ENCODE measurements at places on chromosomes 3 and 15.

- DNase-seq = no peak
These were observed 124.4 kb downstream of the ANO10 start for GRCh38 chr3:43497422-43497821.

- no peak for DNase-seq
These were observed 38.5 kb upstream of the TNFAIP8L3 start for GRCh38 chr15:51133140-51133765.

DNA sequence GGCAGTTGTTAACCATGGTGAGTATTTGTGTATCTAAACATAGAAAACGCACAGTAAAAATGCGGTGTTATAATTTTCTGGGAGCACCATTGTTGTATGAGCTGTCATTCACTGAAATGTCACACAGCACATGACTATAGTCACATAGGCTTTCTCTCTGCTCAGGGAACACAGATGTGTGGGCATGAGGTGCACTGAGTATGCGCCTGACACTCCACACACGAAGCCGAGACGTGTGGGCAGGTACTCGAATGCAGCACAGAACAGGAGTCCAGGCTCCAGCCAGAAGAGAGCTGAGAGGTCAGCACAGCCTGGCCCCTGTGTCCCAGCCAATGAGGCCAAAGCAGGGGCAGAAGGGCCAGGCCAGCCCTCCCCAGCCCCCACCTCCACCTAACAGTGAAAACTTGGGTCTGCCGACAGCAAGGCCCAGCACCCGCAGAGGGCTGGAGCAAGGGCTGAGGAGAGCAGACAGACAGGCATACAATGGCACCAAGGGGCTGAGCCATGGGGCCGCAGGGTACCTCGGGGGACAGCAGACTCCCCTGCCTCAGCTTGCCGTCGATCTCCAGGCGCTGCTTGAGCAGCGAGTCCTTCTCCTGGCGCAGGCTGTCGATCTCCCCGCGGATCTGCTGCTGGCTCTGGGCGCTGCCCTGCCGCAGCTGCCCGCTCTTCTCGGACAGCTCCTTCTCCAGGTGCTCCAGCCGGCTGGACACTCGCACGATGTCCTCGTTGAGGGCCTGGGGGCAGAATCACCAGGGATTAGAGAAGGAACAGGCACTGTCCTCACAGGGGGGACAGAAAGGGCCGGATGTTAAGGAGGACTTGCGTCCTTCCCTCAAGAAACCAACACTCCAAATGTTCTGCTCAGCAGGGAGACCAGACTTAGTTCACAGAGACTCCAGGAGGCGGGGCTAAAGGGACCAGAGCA is 24.0 kb downstream of the KIF7 start:
- DNase-seq = no peak

DNA sequence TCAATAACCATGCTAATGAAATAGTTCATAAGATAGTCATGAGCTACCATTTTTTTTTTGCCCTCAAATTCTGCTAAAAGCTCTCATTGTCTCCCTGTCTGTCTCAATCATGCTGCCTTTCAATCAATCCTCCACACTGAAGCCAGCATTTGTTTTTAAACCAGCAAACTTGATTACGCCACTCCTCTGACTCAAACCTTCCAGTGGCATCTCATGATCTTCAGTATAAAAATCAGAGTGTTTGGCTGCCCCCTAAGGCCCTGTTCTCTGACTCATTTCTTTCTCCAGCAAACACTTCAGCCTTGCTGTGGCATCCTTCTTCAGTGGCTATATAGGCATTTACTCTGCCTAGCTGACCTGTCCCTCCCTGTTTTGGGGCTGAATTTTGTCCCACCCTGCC is 36.0 kb upstream of the EOMES start:
- no peak for DNase-seq

- no peak for DNase-seq
These were observed 386.1 kb downstream of the PTPRG start for GRCh38 chr3:61947456-61947855.

GRCh38 chr3:42851228-42851834 is 24.3 kb downstream of the CYP8B1 start:
- DNase-seq = no peak

DNA sequence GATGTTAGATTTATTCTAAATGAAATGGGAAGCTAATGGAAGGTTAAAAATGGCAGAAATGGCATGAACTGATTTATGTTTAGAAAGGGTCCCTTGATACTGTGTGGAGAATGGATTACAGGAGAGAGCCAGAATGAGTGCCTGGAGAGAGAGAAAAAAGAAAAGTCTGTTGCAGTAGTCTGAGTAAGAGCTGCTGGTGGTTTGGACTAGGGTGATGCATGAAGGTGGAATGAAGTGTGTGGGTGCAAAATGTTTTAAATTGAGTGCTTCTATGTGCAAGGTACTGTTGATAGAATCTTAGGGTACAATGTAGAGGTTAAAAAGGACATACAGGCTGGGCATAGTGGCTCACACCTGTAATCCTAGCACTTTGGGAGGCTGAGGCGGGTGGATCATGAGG is 11.4 kb upstream of the MGA start:
- DNase-seq = no peak

DNA sequence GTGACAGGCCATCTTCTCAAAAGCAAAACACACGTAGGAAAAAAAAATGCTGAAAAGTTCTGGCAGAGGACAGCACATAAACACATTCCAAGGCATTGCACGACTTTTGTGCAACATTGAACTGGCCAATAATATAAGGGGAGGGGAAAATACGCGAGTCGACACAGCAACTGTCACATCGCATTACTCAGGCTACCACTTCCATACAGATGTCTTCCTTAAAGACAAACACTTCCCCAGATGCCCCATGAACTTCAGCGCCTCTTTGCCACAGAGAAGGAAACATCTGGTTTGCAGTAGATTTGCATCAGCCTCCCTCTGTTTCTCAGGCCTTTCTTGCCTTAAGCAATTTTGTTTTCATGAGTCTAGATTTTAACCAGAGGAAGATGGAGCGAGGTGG is 144.4 kb upstream of the IGF1R start:
- DNase-seq = no peak

DNA sequence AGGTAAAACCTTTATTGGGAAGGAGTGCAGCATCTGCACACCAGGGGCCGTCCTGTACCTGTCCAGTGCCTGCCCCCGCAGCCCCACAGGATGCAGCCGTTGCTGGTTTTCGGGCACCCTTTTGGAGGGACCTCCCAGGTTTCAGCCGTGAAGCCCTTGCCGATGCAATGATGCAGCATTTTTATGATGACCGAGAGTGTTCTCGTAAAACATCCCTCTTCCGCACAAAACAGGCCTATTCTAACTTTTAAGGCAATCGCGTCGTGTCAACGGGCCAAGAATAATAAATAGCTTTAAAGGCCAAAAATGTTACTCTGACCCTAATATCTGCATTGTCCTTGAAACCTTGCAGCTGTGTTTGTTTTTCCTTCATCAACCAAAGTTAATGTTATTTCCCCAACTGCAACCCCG is 126.1 kb downstream of the LRRK1 start:
- DNase-seq = no peak

DNA sequence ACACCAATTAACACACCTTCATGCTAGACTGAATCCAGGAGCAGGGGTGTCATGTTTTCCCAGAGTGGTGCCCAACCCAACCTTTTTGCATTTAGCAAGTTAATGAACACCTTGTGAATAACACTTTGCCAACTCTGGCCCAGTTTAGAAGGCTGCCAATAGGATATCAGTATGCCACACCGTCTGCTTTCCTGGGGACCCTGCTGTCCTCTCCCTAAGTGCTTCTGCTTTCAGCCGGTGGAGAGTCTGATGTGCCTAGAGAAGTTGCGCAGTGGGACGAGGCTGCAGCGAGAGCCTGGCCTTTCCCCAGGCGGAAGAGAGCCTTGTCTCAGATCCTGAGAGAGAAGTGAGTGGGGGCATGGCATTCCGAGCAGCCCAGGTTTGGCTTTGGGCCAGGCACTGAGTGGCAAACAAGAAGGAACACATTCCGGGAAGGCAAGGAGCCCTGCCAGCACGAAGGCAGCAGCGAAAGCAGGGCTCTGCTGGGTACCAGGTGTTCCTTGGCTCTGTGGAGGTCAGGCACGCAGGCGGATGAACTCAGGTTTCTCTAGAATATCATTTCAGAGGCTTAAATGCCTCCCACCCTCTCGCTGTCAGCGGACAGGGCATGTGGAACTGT is 36.9 kb downstream of the SENP8 start:
- DNase-seq = no peak

- DNase-seq = no peak
These were observed 321.5 kb upstream of the CBLB start for GRCh38 chr3:106190296-106190695.

DNA sequence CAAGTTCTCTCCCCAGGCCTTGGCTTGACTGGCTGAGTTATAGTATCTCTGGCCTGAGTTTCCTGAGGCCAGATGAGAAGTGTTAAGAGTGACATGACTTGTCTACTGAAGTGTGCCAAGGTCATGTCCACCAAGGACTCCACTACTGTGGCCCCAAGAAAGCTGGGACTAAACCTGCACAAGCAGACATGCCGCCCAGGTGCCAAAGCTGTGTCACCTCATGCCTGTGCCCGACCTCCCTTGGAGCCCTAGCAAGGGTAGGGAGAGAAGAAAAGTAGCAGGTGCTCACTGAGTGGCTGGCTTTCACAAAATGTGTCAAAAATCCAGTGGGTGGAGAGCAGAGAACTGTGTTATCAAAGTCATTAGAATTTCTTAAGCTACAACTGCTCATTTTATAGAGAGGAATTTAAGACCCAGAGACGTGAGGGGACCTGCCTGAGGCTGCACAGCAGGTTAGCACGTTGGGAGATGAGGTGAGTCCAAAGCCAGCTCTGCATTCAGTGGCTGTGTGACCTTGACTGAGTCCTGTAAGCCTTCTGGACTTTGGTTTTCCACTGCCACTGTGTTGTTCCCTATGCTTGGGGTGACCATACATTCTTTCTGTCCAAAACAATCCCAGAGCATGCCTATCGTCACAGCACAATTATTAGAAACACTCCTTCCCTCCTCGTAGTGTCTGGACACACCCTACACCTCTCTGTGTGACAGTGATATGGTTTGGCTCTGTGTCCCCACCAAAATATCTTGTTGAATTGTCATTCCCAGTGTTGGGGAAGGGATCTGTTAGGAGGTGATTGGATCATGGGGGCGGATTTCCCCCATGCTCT is 5.0 kb upstream of the LYSMD4 start:
- DNase-seq = no peak

DNA sequence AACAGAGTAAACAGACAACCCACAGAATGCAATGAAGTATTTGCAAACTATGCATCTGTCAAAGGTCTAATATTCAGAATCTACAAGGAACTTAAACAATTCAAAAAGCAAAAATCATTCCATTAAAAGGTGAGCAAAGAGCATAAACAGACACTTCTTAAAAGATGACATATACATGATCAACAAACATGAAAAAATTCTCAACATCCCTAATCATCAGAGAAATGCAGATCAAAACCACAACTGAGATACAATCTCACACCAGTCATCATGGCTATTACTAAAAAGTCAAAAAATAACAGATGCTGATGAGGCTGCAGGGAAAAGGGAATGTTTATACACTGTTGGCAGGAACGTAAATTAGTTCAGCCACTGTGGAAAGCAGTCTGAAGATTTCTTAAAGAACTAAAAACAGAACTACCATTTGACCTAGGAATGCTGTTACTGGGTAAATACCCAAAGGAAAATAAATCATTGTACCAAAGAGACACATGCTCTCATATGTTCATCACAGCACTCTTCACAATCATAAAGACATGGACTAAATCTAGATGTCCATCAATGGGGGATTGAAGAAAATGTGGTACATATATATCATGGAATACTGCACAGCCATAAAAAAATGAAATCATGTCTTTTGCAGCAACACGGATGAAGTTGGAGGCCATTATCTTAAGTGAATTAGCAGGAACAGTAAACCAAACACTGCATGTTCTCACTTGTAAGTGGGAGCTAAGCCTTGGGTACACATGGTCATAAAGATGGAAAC is 393.3 kb upstream of the CBLB start:
- no peak for DNase-seq

DNA sequence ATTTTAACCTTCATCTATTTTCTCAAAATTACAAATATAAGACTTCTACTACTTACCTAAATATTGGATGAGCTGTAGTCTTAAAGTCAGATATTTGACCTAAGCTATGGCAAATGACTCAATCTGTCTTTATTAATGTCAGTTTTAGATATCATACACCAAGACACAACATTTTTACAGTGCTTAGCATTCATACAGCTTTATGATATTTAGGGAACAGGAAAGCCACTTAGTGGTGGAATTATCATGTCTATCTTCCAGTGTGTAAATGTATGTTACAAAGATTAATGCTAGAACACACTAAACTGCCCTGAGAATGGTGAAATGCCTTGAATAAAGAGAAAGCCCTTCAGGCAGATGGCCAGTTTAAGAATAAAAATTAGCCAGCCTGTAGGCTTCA is 135.0 kb downstream of the SPATA16 start:
- DNase-seq = no peak

DNA sequence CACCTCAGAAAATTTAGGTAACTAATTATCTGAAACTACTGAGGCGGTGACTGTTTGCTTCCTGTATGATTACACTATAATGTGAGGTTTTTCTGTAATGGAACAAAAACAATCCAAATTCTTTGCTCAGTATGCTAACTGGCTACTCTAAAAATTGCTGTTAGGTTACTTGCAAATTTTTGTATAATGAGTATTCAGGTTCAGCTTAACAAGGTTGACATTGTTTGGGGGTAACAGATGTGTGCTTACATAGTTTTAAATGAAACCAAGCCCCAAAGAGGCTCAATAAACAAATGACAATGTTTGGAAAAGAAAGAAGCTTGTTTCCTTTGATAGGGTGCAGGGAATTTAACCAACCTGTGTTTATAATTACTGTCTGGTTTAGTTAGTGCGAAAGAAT is 414.5 kb upstream of the MDFIC2 start:
- DNase-seq = no peak

GRCh38 chr3:161369531-161369930 is 1.8 kb downstream of the SPTSSB start:
- DNase-seq = no peak

DNA sequence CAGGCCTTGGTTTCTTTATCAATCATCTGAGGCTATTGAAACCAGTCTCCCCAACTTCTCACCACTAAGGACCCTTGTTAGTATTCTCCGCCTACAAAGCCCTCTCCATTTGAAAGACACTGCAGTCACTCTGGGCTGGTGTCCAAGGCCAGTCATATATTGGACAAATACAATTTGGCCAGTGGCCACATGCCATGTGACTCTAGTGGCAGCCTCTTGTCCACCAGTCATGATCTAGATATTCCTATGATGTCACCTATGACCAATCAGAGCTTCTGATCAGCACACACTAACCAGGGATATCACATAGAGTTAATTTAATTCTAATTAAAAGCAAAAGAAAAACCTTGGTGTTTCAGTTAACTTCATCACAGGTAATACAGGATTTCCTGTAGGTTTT is 68.2 kb downstream of the RAB11A start:
- DNase-seq = no peak

GRCh38 chr3:139425745-139426400 is 36.4 kb upstream of the COPB2 start:
- DNase-seq = no peak

DNA sequence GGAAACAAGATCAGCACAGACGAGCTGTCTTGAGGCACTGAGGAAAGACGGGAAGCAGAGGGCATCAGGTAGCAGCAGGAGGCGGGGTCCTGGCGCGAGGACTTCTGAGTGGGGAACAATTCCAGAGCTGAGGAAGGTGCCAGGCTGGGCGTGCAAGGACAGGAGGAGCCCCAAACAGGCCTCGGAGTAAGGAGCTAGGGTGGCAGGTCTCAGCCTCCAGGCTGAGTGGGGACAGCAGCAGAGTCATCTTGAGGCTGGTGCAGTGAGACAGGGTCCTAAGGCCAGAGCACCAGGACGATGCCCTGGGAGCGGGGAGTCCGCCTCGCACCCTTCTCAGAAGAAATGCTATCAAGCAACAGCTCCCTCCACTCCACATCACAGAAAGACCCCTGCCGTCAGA is 78.4 kb downstream of the PCSK6 start:
- DNase-seq = no peak

GRCh38 chr15:88918738-88919137 is 5.6 kb upstream of the MFGE8 start:
- no peak for DNase-seq

Measured in stimulated activated CD8-positive, alpha-beta memory T cell treated with anti-CD3 and anti-CD28 coated beads, Interleukin-7, amount 100 ng/mL, for 1 hour (primary cell).